ENCODE measurements at places on chromosomes 11 and 22.

- no peak for DNase-seq
Measured at GRCh38 chr11:41301023-41301422, 158.4 kb downstream of the LRRC4C start.

DNA sequence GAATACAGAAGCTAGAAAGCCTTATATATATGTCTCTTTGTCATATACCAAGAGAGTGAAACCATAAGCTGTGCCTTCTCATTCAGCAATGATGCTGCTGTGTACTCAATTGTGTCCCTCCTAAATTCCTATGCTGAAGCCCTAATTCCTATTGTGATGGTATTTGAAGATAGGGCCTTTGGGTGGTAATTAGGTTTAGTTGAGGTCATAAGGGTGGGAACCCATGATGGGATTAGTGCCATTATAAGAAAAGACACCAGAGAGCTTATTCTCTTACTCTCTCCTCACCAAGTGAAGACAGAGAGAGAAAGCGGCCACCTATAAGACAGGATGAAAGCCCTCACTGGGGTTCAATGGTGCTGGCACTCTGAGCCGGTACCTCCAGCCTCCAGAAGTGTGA, 1191.3 kb upstream of the TENM4 start:
- DNase-seq: no peak

DNA sequence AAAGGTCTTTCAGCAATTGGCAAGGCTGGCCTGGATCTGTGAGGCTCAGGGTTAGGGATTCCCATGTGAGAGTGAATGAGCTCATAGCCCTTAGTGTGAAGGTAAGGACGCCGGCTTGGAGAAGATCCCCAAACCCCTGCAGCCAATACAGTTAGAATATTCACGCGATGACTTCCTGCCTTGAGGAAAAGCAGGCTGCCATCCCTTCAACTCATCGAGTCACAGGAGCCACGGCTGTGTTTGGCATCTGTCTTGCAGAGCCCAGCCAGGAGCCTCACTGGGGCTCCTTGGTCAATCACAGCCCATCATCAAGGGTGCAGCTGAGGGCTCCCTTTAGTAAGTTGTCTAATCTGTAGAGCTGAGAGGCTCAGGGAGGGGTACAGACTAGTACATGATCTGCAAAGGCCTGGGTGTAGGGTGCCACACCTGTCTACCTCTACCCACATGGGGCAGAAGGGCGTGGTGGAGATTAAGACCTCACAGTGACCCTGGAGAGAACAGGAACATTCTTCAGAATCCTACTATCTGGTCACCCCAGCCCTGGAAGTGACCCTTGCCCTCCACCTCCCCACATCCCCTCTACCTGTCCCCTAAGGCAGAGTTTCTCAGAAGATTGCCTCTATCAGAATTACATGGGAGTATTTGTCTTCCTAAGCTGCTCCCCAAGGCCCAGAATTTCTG, 18.5 kb downstream of the IL10RA start:
- DNase-seq: no peak

- no peak for DNase-seq
Measured at GRCh38 chr11:85048801-85049200, 578.3 kb downstream of the DLG2 start.

DNA sequence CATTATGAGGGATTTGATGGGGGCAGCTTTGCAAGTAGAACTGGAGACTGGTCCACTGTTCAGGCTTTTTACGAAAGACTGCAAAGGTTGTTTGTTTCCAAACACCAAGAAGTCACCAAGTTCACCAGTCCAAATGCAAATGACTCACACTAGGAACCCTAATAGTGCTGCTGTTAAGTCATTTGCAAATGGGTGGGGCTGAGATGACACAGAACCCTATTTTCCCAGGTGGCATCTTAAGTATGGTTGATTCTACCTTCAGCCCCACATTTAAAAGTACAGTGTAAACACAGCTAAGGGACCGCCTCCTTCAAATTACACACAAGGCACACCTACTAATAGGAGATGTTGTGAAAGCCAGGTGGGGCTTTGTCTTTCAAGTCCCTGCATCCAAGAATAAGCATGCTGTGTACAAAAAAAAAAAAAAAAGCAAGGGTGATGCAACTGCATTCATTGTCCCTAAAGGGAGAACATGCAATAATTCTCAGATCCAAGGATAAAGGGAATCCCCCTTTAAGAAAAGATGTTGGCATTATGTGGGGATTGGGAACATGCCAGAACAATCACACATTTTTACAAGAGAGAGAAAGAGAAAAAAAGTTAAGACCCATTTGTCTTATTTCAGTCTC, 27.3 kb downstream of the BDNF start:
- no peak for DNase-seq

DNA sequence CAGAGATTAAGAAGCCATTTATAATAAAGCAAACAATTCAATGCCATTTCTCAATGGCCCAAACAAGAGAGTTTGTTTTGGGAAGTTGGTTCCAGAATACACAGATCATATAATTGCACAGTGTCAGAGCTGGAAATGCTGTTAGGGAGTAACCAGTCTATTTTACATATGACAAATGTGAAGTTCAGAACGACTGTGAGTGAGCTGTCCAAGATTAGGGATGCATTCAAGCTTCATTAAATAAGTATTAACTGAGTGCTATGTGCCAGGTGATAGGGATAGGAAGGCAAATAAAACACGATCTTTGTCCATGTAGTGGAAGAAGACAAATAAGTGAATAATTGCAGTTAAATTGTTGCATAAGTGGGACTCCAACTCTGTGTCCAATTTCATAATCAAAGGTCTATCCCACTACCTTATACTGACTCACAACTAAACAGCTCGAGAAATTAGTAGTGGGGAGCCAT, 33.1 kb upstream of the PICALM start:
- no peak for DNase-seq

DNA sequence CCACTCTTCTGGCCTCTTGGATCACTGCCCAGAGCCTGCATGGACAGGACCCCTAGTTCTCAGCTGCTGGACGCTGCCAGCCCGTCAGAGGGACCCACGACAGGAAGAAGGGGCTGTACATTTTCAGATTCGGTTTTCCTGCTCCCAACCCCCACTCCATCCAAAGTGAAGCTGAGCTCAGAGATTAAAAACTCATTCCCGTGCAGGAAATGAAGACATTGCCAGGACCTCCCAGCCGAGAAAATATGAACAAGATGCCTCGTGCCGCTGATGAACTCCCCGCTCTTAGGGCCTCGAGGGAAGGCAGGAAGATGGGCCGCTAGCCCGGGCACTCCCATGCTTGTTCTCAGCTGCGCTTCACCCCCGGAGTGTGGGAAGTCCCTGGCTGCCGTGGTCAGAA, 36.1 kb downstream of the RPUSD4 start:
- no peak for DNase-seq

DNA sequence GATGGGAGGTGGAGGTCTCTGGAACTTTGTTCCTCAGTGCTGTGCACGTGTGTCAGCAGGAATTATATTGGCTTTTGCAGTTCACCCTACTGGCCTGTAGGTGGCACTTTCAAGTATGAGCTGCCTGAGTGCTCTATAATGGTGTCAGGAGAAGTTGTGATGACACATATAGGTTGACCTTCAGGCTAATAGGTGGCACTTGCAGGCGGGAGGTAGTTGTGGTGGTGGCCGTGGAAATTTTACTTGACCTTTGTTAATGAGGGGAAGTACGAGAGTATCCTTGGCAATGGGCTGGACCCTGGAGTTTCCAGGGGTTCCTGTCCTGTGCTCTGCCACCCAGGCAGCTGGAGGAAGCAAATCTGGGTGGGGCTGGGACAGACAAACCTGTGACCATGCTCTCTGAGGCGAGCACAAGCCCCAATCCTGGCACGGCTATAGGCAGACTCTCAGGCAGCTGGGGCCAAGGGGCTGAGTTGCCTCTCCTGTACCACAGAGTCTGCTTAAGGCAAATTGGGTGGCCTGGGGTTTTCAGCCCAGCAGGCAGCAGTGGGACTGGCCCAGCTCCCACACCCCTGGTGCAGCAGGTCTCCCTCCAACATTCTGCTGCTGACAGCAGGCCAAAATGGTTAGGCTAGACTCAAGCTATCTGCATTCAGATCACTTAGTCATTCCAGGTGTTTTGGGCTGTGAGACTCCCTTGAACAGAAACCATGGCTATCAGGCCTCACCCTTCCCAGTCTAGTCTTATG, 147.5 kb upstream of the CTSC start:
- peak; percentile 37 for DNase-seq

DNA sequence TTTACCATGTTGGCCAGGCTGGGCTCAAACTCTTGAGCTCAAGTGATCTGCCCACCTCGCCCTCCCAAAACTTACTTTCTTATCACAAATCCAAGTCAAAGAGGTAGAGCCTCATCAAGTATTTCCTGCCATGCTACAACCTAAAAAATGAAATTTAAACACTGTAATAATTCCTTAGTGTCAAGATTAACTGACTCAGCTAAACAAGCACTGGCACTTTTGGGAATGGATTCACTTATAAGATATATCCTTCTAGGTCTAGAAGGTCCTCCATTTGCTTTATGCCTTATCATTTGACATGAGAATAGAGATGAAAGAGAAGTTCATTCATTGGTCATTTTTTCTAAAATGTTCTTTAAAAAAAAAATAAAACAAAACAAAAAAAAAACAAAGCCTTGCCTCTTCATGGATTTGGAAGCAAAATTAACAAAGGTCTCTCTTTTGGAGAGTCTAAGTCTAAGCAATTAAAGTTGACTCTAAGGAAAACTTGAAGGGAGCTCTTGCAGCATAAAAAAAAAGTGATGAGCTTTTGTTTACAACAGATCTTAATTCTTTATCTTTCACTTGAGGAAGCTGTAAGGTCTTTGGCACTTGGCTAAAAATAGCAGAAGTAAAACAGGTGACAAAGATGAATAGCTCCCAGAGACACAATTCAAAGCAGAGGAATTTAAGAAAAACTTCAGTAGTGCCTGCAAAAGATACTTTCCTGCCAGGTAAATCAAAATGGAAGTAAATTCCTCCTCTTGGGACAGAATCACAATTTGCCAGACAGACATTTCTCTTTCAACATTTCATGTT, 50.3 kb downstream of the CADM1 start:
- no peak for DNase-seq

GRCh38 chr22:42892571-42893316, 35.7 kb upstream of the ARFGAP3 start:
- DNase-seq: no peak

GRCh38 chr11:1943576-1943975, 3.6 kb upstream of the MRPL23 start:
- no peak for DNase-seq

DNA sequence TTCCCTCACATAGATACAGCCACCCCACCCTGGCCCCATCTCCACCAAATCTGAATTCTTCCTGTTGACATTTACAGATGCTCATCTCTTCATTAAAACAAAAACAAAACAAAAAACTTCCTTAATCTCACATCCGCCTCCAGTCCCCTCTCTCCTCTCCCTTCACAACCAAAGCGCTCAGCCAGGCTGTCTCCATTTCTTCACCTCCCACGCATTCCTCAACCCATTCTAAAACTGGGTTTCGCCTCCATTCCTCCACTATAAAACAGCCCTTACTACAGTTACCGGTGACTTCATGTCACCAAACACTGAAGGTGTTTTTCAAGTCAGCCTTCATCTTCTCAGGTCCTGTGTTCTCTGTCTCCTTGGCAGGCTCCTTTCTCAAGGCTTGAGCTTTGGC, 9.6 kb downstream of the BACE1-AS start:
- no peak for DNase-seq

- no peak for DNase-seq
Measured at GRCh38 chr11:27291302-27291889, 71.6 kb downstream of the CCDC34 start.

- no peak for DNase-seq
Measured at GRCh38 chr11:112016088-112016764, 9.0 kb upstream of the DLAT start.

- peak; percentile 93 for DNase-seq
Measured at GRCh38 chr11:62400760-62401159, 18.1 kb upstream of the SCGB1A1 start.

- no peak for DNase-seq
Measured at GRCh38 chr11:93512949-93513667, 30.1 kb downstream of the SMCO4 start.

- no peak for DNase-seq
Measured at GRCh38 chr11:78539506-78539905, 35.2 kb downstream of the NARS2 start.

DNA sequence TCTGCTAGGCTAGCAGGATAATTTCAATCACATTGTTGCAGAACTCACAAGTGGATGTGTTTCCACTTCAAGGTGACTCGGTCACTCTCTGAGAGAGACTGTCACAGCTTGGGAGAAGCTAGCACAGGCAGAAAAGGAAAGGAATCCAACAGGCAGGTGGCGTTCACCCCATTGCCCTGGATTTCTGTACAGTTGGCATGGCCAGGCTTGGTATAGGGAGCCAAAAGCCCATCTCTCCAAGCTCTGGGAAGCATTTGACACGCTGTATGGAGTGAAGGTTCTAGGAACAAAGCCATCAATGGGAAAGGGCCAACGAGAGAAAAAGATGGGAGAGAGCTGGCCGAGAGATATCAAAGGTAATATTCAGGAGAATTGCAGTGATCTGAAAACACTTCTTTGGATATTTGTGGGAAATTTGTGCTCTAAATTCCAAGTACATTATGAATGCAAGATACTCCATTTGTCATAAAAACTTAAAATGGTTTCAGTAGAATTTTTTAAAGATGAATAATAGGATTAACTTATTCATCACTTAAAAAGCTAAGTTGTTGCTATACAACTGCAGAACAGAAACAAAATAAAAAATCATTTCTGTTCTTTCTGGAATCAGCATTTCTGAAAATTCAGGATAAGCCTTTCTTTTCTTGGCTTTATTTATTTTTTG, 223.5 kb upstream of the NTM start:
- DNase-seq: no peak

DNA sequence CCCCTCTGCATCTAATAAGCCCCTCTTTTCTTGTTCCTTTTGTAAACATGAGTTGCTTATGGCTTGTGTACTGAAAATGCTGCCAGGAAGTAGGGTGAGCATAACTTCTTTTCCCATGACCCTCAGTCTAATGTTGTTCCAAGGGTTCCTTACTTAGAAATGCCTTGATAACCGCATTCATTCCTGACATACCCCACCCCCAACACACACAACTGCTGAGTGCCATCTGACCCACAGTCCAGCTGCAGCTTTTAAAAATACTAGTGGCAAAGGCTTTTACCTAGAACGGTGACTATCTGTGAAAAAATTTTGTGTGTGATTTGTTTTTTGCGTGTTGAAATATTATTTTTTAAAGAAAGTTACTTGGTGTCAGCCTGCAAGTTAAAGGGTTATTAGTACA, 52.6 kb downstream of the ARHGAP42 start:
- DNase-seq: no peak

DNA sequence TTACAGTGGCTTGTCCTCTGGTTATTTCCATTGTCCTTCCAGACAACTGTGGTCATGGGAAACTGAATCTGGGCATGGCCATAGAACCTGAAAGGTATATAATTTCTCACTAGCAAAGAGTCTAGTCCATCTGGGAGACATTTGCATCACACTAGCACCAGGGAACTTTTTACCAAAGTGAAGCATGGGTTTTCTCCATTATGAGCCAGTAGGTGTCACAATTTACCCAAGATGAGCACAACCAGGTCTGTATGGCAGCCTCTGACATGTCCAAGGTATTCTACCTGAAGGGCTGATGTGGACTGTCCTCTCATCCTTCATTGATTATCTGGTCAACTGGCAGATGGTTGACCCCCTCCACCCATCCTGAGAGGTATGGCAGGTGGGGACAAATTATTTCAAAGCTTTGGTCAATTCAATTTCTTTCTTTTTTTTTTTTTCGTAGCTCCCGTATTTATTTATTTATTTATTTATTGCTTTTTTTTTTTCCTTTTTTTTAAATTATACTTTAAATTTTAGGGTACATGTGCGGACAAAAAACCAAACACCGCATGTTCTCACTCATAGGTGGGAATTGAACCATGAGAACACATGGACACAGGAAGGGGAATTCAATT, 425.9 kb downstream of the TMEM135 start:
- peak; percentile 5 for DNase-seq
